ENCODE measurements at places on chromosomes 7 and 10.

GRCh38 chr10:34058845-34059614, 724.6 kb upstream of the NRP1 start:
- no peak for DNase-seq

GRCh38 chr10:91247360-91248111, 27.1 kb downstream of the PCGF5 start:
- DNase-seq = no peak

GRCh38 chr7:94395141-94396036, 694 bp downstream of the COL1A2 start:
- DNase-seq = peak; percentile 73

DNA sequence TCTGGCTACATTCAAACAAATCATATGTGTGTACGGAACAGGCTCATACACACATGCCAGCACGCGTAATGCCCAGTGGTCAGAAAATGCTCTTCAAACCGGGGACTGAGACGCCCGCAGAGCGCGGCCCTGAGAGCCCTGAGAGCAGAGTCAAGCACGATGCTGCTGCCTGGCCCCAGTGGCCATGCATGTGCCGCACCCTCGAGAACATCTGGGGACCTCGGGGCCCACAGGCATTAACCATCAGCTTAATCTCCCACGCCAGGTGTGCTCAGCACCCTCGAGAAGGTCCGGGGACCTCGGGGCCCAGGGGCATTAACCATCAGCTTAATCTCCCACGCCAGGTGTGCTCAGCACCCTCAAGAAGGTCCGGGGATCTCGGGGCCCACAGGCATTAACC, 163.1 kb downstream of the PTPRN2 start:
- DNase-seq = no peak

DNA sequence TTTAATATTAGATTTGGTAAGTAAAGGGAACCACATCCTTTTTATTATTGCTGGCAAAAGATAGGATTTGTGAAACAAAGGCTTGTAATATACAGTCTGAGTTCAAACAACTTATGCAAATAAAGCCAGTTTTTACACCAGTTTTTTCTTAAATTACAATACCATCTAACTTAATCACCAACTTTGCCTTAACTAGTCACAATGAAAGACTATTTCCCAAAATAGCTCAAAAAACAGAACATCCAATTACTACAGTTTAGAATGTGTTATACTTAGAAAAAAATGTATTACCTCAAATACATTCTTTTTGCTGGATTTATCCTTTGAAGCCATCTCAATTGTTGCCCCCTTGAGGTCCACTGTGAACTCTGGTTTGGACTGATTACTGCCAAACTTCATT, 108.5 kb downstream of the ARHGAP12 start:
- DNase-seq = no peak

DNA sequence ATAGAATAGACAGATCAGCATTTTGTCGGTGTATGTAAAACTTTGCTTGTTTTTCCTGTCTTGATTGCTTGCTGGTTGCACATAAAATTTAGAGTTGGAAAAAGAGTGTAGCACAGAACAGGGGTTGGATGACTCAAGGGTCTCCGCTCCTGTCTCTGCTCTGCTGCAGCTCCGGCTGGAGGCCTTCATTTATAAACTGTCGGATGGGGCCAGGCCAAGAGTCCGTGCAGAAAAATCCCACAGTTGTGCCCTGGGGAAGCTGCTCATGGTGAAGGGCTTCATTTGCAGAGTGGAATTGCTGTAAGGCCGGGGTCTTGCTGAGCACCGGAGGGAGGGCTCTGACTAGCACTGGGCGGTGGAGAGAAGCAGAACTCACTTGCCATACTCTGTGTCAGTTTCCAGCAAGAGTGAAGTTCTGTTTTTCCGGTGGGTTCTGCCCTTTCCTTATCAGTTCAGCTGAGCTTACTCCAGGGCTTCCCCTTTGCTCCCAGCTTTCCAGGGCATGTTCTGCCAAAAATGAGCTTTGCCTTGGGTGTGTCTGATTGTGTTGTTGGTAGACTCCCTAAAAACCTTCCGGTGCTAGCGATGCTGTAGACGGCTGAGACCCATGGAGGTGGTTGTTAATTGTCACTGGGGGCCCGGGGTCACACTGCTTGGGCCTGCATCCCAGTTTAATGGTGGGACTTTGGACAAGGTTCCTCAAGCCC, 67.2 kb downstream of the CAMK1D start:
- DNase-seq = no peak

DNA sequence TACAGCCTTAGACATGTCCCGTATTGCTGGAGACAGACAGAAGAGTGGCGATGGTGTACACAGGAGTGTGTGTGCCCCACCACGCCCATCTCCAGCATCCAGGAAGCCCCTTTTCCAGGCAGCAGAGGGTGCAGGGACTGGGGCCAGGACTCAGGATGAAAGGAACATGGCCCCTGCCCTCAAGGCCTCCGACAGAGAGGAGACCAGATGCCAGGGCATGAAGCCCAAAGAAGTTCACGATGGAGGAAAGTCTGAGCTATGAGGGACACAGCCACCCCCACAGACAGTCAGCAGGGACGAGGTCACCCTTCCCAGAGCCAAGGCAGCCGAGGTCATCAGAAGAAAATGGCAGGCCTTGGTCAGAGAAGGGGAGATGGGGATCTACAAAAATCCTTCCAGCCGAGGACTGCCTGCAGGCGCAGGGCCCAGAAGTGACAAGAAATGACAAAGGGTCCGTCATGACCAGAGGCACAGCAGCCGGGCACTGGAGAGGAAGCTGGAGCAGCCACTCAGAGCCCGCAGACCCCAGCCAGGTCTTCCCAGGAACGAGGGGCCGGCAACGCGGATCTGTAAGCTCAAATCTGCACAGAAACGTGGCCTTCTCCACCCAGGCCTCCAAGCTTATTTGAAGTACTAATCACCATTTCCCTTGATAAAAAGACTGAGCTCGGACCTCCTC, 78.7 kb upstream of the PPP2R2D start:
- no peak for DNase-seq

GRCh38 chr7:50411332-50411731, 38.8 kb downstream of the FIGNL1 start:
- no peak for DNase-seq

DNA sequence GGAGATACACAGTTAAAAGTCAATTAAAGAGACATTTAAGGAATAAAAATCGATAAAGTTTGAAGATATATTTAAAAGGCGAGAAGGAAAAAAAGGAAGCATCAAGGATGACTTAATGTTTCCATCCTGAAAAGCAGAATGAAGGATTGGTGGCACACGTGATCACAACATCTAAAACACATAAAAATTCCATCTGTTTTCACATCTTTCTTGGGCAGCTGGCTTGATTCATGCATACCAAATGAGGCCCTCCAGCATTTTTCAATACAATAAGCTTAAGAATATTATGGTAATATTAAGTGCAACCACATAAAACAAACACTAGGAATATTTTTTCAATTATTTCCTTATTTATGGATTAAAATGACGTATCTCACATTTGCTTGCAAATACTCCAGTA, 112.6 kb downstream of the TPK1 start:
- DNase-seq = no peak

DNA sequence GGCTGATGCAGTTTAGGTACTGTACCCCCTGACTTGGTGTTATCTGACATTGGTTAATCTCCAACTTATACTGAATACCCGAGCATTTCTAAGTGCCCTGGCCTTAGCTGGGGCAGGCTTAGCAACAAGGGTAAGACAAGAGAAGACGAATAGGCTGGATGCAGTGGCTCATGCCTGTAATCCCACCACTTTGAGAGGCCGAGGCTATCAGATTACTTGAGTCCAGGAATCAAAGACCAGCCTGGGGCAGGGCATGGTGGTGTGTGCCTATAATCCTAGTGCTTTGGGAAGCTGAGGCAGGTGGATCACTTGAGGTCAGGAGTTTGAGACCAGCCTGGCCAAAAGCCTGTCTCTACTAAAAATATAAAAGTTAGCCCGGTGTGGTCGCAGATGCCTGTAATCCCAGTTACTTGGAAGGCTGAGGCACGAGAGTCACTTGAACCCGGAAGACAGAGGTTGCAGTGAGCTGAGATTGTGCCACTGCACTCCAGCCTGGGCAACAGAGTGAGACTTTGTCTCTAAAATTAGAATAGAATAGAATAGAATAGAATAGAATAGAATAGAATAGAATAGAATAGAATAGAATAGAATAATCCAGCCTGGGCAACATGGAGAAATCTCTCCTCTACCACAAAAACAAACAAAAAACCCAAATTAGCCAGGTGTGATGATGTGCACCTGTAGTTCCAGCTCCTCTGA, 108.9 kb downstream of the BICC1 start:
- DNase-seq = no peak
